BE2C (cell line): ENCODE measurements at places on chromosomes 3 and 15.

- DNase-seq: no peak
Observed at GRCh38 chr3:115930922-115931321, 307.6 kb downstream of the GAP43 start.

- peak; percentile 34 for DNase-seq
Observed at GRCh38 chr15:64355348-64355943, 527 bp downstream of the CSNK1G1 start.

DNA sequence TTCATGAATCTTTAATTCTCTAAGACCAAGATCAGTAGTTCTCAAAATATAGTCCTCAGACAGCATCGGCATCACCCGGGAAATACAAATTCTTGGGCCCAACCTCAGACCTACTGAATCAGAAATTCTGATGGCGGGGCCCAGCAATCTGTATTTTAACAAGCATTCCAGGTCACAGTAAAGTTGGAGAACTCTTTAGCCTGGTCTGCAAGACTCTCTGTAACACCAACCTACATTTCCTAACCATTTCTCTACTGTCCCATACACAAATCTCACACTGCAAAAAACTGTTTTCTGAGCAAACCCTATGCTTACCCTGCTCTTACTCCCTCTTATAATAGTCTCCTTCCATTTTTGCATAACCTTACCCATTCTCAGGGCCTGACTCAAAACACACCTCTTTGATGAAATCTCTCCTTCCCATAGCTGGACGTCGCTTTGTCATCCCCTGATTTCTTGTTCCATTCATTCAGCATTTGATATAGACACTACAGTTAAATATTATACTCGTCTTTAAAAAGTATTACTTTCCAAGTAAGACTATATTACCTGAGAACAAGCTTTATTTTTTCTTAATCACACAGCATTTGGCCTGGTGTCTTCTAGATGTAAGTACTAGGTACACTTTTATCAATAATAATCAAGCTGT is 83.3 kb upstream of the MYO5C start:
- DNase-seq: no peak

GRCh38 chr3:49841806-49842205 is 14.6 kb downstream of the TRAIP start:
- no peak for DNase-seq

DNA sequence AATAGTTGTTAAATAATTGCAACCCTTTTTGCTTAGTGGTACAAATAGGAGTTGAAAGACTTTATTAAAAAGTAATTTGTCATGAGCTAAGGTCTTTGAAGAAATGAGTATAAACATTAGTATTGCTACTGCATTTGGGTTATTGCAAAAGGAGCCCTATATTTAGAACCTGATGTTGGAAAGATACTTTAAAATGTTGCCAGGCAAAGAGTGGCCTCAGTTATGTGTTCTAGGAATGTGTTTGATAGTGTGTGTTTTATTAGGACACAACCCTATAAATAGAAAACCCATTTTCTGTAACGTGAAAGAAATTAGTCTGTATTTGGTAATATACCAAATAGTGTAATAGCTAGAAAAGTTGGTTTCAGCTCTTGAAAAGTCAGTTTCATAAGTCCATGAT is 10.7 kb downstream of the VPS8 start:
- DNase-seq: no peak

- peak; percentile 67 for DNase-seq
Observed at GRCh38 chr3:172836390-172836997, 86.0 kb downstream of the ECT2 start.

DNA sequence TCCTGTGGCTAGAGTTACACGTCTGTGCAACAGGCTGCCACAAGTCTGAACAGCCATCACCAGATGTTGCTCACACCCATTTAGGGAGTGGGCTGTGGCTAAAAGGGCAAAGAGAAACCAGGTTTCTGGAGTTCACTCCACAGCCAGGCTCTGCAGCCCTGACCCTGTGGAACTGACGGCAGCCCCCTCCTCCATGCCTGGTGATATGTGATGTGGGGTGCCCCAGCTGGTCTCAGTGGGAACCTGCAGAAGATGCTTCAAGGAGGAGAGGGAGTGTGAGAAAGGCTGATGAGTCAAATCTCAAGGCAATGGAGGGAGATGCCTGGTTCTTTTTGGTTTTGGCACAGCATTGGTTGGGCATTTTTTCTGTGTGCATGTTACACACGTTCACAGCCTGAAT is 130.6 kb downstream of the TPRA1 start:
- DNase-seq: no peak

DNA sequence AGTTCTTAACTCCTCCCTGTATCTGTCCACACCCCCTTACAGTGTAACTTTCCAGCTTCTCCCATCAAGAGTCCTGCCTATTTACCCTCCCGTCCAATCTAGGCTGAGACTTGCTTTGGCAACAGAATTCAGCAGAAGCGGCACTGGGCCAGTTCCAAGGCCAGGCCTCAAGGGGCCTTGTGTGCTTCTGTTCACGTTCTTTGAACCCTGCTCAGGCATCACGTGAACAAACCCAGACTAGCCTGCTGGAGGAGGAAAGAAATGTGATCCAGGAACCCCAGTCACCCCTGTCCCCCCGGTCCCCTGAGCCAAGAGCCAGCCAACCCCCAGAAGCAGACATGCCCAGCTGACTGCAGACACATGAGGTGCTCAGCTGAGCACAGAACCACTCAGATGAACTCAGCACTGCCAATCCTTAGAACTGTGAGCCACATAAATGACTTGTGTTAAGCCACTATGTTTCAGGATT is 76.1 kb upstream of the DCLK3 start:
- DNase-seq: no peak

DNA sequence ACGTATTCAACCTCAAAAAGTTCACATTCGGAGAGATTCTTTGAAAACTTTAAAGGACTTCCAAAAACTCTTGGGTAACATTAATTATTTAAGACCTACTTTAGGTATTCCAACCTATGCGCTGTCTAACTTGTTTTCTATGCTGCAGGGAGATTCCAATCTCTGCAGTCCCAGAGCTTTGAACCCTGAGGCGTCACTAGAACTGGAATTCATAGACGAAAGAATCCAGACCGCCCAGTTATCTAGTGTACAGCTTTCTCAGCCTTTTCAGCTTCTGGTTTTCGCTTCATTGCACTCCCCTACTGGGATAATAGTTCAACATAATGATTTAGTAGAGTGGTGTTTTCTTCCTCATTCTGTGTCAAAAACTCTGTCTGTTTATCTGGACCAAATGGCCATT is 711.3 kb downstream of the ROBO1 start:
- DNase-seq: peak; percentile 83

DNA sequence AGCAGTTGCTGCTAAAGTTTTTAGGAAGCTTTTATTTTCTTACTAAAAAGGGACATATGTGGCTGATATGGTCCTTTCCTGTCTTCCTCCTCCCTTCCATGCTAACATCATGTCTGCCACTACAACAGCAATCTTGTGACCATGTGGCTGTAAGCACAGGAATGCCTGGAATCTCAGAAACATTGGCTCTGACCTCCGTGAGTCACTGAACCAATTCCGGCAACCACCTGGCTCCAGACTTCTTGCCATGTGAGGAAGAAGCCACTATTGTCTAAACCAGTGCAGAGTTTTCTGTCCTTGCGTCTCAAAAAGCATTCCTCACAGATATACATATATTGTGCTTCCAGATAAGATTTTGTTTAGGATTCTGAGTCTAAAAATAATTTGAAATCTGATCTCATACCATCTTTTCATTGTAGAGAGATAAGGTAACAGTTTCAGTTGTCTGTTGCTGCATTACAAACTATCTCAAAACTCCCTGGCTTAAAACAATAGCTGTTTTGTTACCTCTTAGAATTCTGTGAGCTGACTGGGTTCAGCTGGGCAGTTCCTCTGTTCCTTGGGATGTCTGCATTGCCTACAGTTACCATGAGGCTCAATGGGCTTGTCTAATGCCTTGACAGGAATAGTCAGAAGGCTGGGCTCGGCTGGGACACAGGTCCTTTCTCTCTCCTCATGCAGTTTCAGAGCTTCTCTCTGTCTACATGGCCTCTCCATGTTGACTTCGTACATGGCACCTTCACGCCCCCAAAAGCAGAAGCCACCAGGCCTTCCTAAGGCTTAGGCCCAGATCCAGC is 77.3 kb upstream of the MAGI1 start:
- no peak for DNase-seq

- no peak for DNase-seq
Observed at GRCh38 chr15:65413760-65414144, 9.0 kb downstream of the IGDCC4 start.

GRCh38 chr15:25401501-25401900 is 37.3 kb downstream of the UBE3A start:
- no peak for DNase-seq

DNA sequence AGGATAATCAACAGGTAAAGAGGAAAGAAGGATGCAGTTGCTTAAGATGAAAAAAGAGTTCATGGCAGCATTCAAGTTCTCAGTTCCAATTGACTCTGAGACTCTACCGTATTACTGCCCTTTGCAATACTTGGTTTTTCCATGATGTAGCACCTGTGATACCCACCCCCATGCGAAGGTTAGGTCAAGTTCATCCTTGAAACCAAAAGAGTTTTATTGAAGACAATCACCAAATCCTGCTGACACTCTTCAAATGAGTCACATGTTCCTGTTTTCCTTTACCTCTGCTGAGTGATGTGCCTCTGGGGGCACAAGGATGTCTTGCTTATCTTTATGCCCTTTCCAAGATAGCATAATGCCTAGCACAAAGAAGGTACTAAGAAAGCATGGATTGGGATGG is 111.3 kb upstream of the SLC7A14 start:
- DNase-seq: no peak

DNA sequence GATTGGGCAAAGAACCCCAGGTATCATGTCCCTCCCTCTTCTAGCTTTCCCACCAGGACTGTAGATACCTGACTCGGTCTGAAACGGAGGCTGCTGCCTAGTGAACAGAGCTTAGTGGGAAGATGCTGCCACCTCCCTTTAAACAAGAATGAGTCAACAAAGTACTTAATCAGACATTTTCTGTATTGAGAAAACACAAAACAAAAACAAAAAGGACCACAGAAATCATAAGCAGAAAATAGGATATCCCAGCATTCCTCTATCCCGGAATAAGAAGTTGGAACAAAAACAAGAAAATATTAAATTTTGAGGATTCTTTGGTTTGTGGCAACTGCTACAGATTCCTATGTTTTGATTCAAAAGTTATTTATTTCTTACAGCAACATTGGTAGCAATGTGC is 51.7 kb upstream of the COL8A1 start:
- DNase-seq: no peak

- DNase-seq: peak; percentile 15
Observed at GRCh38 chr3:117017135-117017894, 307.7 kb downstream of the TUSC7 start.

DNA sequence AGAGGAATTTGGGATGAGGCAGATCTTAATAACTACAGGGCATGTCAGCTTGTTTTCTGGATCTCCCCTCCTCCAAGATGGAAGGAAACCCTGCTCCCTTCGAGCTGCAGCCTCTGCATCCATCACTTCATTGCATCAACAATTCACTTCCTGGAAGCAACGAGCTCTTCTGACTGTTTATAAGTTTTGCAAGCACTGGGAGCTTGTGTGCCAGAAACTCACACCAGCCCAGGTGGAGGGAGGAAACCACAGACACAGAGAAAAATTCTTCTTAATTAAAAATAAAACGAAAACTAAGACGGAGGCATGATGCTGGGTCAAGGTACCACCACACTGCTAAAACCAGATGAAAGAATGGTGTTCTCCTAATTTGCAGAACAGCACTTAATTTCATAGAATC is 10.6 kb downstream of the LRIG1 start:
- no peak for DNase-seq

DNA sequence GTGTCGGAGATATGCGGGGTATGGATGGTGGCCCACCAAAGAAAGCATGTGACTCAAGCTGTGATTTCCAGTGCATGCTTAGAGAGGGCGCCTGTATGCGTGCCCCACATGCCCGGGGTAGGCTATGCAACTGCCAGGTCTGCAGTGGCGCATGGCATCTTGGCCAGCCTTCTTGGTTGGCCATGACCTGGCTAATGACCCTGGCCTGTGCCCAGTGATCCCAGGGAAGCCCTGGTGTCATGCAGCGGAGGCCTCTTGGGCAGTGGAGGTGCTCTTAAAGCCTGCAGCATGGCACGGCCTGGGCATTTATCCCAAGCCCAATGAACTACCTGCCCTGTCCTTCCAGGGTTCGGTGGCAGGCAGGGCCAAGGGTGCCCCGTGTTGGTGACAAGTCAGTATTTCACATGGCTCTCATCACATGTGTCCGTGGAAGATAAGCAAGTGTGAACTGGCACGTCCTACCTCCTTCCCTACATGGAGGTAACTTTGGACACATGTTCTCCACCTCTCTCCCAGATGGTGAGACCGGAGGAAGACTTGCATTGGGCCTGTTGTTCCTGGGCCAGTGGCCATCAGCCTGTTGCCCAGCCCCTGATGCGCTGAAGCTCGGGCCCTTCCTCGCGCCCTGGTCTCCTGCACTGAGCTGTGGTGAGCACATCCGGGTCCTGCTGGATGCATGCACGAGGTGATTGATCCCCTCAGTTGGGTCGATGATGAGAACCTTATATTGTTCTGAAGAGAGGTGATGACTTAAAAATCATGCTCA is 192.0 kb downstream of the UBE3A start:
- DNase-seq: peak; percentile 1

GRCh38 chr3:24154781-24155180 is 209.7 kb downstream of the NR1D2 start:
- no peak for DNase-seq

DNA sequence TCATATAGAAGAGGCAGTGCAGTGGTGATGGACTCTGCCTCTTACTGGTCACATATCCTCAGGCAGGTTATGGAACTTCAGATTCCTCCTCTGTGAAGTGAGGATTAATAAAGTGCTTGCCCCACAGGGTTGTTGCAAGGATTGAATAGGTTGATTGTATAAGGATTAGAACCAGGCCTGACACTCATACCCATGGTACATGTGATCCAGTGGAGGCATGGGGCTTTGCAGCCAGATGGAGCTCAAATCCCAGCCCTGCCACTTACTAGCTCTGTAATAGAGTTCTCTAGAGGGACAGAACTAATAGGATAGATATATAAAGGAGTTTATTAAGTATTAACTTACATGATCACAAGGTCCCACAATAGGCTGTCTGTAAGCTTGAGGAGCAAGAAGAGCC is 184.6 kb upstream of the EIF1B start:
- no peak for DNase-seq

GRCh38 chr3:111051354-111051753 is 20.3 kb upstream of the NECTIN3 start:
- no peak for DNase-seq

- DNase-seq: no peak
Observed at GRCh38 chr3:147218965-147219364, 187.4 kb downstream of the ZIC4 start.

- DNase-seq: no peak
Observed at GRCh38 chr3:18077128-18077840, 334.9 kb upstream of the TBC1D5 start.

GRCh38 chr15:99425657-99426301 is 140.0 kb upstream of the MEF2A start:
- DNase-seq: peak; percentile 33

DNA sequence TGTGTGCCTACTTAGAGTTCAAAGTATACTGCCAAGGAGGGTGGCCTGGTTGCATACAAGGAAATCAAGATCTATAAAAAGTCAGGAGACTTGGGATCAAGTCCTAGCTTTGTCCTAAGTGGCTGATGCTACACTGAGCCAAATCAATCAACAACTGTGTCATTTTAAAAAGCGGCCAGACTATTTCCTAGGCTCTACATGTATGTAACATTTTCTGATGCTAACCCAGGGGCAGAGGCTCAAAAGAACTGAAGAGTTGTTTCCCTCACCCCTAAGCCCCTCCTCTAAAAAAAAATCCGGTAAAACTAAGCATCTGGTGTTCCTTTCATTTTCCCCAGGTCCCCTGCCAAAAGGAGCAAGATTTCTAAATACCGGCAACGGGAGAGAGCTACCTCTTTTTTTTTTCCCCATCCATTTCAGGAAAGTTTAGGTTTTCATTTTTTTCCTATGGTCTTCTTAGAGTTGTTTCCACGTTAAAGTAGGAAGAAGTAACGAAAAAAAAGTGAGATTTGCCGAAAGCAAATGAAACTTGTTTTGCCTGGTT is 18.8 kb upstream of the CHD2 start:
- no peak for DNase-seq
